GM12878 (cell line): ENCODE measurements at places on chromosomes 7 and 10. TPM values are rescaled to one million over a fixed set of nuclear protein-coding genes. Genes with fewer than 3 reads are reported as not detected.

GRCh38 chr7:108203537-108203936 lies 73.4 kb upstream of the LAMB4 start:
- H3K4me1 ChIP-seq = peaks cover 3% of the 10 kb centered on the region; the same call in 1 of the 2 replicates
- no peaks in the 10 kb centered on the region for H3K36me3 ChIP-seq
- no peak for DNase-seq

Gene ACBD7
- total RNA-seq = 0.27 and 0.74 TPM in 2 replicates

- no peak overlapping the region for H3K27ac ChIP-seq
- H3K4me3 ChIP-seq = no peak overlapping the region
- H3K4me1 ChIP-seq = peaks cover 3% of the 10 kb centered on the region
- no peaks in the 10 kb centered on the region for H3K27me3 ChIP-seq
These were observed 8.1 kb upstream of the DEPP1 start for GRCh38 chr10:44986670-44987069.

Gene HILPDA
- total RNA-seq = 12.0 and 14.1 TPM in 2 replicates

Gene CAV2
- total RNA-seq = 1.8 and 2.7 TPM in 2 replicates

Gene PON3
- total RNA-seq = 0.64 and 0.69 TPM in 2 replicates

DNA sequence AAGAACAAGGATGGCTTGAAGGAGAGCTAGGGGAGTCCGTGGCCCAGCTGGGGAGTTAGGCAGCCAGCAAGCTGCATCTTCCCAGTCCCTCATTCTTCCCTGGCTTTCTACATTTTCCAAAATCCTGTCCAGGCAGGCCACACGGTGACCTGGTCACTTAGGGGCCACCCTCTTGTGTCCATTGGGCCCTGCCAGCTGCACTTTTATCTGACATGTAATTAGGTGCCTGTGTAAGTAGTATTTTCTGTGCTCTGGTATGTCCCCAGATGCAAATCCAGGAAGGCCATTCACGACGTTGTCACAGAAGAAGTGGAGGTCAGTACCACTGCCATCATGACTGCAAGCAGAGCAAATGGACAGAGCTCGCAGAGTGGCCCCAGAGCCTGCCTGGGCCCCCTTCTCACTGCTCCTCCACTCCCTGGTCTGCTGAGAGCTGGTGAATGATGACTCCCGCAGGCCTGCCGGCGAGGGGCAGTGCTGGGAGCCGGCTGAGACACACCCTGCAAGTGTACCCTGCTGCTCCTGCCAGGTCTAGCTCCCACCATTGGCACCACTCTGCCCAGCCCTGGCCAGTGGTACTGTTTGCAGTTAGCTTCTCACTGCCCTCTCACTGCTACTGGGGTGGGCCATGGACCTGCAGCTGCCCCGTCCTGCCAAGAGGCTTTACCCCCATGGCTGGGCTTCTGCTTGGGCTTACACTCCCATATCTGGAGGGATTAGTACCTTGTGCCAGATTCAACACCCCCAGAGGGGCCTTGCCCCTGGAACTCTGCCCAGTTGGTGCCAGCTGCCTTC lies 98.2 kb downstream of the GLRX3 start:
- H3K36me3 ChIP-seq = no peaks in the 10 kb centered on the region
- no peak overlapping the region for H3K27ac ChIP-seq
- H3K4me3 ChIP-seq = no peak overlapping the region
- no peaks in the 10 kb centered on the region for H3K27me3 ChIP-seq
- DNase-seq = no peak
- no peaks in the 10 kb centered on the region for H3K4me1 ChIP-seq

GRCh38 chr7:15086862-15087261 lies 184.3 kb upstream of the DGKB start:
- no peak overlapping the region for H3K4me3 ChIP-seq
- DNase-seq = no peak
- H3K27ac ChIP-seq = no peak overlapping the region
- no peaks in the 10 kb centered on the region for H3K27me3 ChIP-seq

Gene KBTBD2
- total RNA-seq = 11.8 and 16.0 TPM in 2 replicates

Gene LIPF
- total RNA-seq = not detected in 2 replicates

- no peak overlapping the region for H3K27ac ChIP-seq
- DNase-seq = no peak
- no peaks in the 10 kb centered on the region for H3K27me3 ChIP-seq
These were observed 114.4 kb downstream of the MICU1 start for GRCh38 chr10:72511459-72511858.

- DNase-seq = no peak
- H3K27ac ChIP-seq = no peak overlapping the region
- H3K4me1 ChIP-seq = no peaks in the 10 kb centered on the region
- peaks cover 4% of the 10 kb centered on the region for H3K36me3 ChIP-seq
- no peak overlapping the region for H3K4me3 ChIP-seq
- no peaks in the 10 kb centered on the region for H3K27me3 ChIP-seq
These were observed 200.2 kb downstream of the ELMO1 start for GRCh38 chr7:37248396-37248861.

- DNase-seq = no peak
- no peaks in the 10 kb centered on the region for H3K4me1 ChIP-seq
- no peak overlapping the region for H3K27ac ChIP-seq
- H3K27me3 ChIP-seq = no peaks in the 10 kb centered on the region
- no peak overlapping the region for H3K4me3 ChIP-seq
These were observed 76.5 kb downstream of the OR13A1 start for GRCh38 chr10:45238896-45239295.

GRCh38 chr10:131786756-131787605 lies 113.8 kb upstream of the PPP2R2D start:
- H3K36me3 ChIP-seq = no peaks in the 10 kb centered on the region
- H3K27me3 ChIP-seq = no peaks in the 10 kb centered on the region
- H3K27ac ChIP-seq = no peak overlapping the region
- H3K4me3 ChIP-seq = no peak overlapping the region
- DNase-seq = peak; percentile 2

DNA sequence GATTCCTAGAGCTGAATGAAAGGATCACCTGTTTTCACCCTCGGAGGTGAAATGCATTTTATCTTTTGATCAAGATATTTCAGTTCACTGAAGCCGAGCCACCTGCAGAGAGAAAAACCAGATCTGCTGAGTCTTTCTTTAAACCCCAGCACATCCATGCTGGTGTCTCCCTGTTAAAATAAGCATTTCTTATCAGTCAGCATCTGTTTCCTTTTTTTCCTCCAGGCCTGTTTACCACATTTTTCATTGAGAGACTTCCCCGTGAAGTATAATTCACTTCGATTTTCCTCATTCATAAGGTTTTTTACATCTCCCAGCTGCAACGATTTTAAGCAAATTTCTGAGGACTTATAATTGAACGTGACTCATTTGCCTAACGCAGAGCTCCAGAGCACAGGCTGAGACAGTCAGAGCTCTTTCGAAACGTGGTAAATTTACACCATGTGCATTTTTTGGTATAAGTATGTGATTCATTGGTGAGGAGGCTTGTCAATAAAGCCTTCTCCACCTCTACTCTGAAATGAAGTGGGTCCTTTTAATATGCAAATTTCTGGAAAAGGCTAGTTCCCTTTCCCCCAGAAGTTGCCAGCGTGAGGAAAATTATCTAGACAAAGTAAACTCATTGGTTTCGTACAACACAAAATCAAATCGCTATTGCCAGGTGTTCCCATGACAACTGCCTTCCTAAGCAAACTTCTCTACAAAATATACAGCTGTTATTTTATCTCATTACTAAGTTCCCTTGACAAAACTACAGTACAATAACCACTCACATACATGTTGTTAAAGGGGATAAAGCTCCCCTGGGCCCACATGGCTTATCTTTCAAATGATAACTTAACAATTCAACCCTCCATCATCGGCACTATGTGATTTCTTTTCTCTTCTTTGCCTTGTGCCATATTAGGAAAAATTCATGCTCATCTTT lies 374.8 kb upstream of the AKR1E2 start:
- H3K4me3 ChIP-seq = no peak overlapping the region
- no peaks in the 10 kb centered on the region for H3K36me3 ChIP-seq
- DNase-seq = no peak
- no peaks in the 10 kb centered on the region for H3K27me3 ChIP-seq
- H3K27ac ChIP-seq = no peak overlapping the region

DNA sequence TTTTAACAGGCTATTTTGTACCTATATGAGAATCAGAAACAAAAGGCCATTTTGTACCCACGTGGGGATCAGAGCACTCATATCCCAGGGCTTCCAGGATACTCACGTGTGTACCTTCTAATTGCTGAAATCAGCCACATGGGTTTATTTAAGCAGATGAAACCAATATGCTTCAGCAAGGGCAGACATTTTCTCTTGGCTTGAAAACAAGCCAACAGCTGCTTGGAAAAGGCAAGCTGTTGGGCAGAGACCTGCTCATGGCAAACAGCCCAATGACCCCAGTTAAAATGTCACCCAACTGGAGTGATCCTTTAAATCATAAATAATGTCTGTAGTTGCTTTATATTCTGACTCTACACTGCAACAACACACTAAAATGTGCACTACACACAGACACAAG lies 26.5 kb upstream of the TOMM7 start:
- no peak overlapping the region for H3K4me3 ChIP-seq
- 0 out of 2 replicates have a peak, but pooled peaks cover 4% of the 10 kb centered on the region for H3K4me1 ChIP-seq
- no peaks in the 10 kb centered on the region for H3K36me3 ChIP-seq

DNA sequence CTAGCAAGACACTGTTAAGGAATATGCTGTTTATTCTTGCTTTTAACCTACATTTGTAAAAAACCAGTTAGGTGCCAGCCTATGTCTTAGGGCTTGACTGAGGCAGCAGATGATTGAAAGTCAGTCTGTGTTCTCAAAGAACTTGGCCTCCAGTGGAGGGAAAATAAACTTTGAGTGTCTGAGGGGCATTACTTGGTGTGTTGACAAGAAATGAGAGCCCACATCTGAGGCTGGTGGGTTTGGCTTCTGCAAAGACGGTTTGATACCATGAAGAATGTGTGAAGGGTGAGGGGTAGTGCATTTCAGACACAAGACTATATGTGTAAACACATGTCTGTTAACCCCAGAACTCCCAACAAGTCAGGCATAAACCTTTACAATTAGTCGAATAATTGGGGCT lies 28.5 kb downstream of the CCSER2 start:
- no peak for DNase-seq
- H3K36me3 ChIP-seq = no peaks in the 10 kb centered on the region
- H3K27me3 ChIP-seq = no peaks in the 10 kb centered on the region
- H3K27ac ChIP-seq = no peak overlapping the region

DNA sequence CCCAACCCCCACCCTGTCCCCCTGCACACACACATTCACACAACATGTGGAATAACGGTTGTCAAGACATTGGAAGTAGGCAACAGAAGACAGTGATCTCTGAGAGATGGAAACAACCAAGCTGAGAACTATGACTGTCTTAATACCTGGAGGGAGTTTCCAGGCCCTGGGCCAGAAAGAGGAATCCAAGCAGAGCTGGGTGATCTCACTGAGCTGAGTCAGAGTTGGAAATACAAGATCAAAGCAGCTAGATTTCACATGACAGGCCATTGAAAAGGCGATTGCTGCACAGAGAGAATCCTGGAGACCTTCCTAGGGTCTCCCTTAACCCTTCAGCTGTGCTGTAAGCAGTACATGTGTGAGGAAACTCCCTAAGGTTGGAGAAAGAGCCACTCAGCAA lies 165.8 kb upstream of the PRSS1 start:
- no peaks in the 10 kb centered on the region for H3K27me3 ChIP-seq
- H3K36me3 ChIP-seq = no peaks in the 10 kb centered on the region
- no peak overlapping the region for H3K27ac ChIP-seq
- peaks cover 10% of the 10 kb centered on the region for H3K4me1 ChIP-seq
- peak; percentile 58 for DNase-seq
- H3K4me3 ChIP-seq = no peak overlapping the region

Gene PLAC9
- not detected in 2 replicates for total RNA-seq

- no peaks in the 10 kb centered on the region for H3K4me1 ChIP-seq
- H3K36me3 ChIP-seq = no peaks in the 10 kb centered on the region
- no peak overlapping the region for H3K4me3 ChIP-seq
- H3K27me3 ChIP-seq = no peaks in the 10 kb centered on the region
- DNase-seq = no peak
These were observed 143.3 kb upstream of the AGK start for GRCh38 chr7:141407893-141408292.

- H3K36me3 ChIP-seq = peaks cover 4% of the 10 kb centered on the region; the same call in 1 of the 2 replicates
- H3K27me3 ChIP-seq = no peaks in the 10 kb centered on the region
- H3K4me1 ChIP-seq = peaks cover 22% of the 10 kb centered on the region
These were observed 42.6 kb downstream of the CDK6 start for GRCh38 chr7:92793656-92794205.

Gene ORC5
- 28.1 TPM in 2 replicates for total RNA-seq

DNA sequence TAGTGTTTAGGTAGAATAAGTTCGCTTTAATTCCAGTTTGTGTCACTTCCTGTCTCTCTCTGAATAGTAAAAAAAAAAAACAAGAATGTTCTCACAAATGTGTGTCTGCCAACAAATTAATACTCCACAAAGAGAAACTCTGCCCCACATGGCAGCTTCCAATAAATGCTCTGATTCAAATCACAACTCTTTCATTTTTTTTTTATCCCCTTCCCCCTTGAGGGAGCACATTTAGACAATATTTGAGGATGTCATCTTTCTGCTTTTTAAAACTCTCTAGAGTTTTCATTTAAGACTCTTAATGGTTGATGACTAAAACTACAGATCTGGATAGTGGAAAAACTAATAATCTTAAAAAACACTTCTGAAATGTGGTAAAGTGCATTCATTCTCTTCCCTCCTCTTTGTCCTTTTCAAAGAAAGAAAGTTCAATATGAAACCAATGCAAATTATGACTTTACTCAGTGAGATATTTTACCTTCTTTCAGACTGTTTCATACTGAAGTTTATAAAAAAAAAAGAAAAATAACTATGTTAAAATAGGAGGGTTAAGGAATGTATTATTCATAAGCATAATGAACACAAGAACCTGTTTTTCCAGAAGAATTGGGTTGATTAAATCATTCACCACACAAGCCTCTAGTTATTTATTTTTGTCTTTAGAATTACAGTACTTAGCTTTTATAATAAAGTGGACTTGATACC lies 42.3 kb downstream of the ARID5B start:
- no peaks in the 10 kb centered on the region for H3K36me3 ChIP-seq
- H3K27me3 ChIP-seq = no peaks in the 10 kb centered on the region
- H3K27ac ChIP-seq = peak overlapping the region; percentile 97
- no peak for DNase-seq

GRCh38 chr7:30660331-30661255 lies 21.7 kb downstream of the CRHR2 start:
- H3K4me1 ChIP-seq = no peaks in the 10 kb centered on the region
- H3K27ac ChIP-seq = no peak overlapping the region
- no peaks in the 10 kb centered on the region for H3K36me3 ChIP-seq
- DNase-seq = no peak
- no peaks in the 10 kb centered on the region for H3K27me3 ChIP-seq

Gene LBX1
- total RNA-seq = not detected in 2 replicates

DNA sequence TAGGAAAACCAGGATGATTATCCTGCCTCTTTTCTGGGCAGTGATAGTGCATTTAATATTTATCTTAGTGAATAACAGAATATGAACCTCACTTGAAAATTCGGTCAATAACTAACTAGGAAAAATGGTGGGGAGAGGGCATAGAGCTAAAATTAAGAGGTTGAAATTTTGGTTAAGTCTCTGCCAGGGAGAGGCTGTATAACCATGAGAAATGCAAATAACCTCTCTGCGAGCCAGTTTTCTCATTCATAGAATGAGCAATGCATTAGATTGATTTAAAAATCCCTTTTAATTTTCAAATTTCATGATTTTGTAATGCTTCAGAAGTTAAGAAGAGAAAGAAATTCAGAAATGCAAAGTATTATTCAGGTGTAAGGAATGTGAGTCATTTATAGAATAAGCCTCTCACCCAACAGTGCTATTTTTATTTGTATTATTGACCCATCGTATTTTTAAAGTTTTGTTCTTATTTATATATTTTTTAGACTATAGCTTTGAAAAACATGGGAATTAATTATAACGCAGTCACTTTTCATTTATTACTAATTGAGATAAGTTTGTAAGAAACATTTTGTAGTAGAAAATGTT lies 104.7 kb downstream of the PHF14 start:
- no peaks in the 10 kb centered on the region for H3K36me3 ChIP-seq
- H3K4me3 ChIP-seq = no peak overlapping the region
- peaks cover 9% of the 10 kb centered on the region for H3K4me1 ChIP-seq
- no peaks in the 10 kb centered on the region for H3K27me3 ChIP-seq

Gene PHKG1
- 0.64 and 0.82 TPM in 2 replicates for total RNA-seq
